Activated CD4-positive, CD25-positive, alpha-beta regulatory T cell (primary cell): ENCODE measurements at places on chromosomes 7 and 10.

- DNase-seq: no peak
Observed at GRCh38 chr7:47982610-47983009, 3.2 kb upstream of the HUS1 start.

DNA sequence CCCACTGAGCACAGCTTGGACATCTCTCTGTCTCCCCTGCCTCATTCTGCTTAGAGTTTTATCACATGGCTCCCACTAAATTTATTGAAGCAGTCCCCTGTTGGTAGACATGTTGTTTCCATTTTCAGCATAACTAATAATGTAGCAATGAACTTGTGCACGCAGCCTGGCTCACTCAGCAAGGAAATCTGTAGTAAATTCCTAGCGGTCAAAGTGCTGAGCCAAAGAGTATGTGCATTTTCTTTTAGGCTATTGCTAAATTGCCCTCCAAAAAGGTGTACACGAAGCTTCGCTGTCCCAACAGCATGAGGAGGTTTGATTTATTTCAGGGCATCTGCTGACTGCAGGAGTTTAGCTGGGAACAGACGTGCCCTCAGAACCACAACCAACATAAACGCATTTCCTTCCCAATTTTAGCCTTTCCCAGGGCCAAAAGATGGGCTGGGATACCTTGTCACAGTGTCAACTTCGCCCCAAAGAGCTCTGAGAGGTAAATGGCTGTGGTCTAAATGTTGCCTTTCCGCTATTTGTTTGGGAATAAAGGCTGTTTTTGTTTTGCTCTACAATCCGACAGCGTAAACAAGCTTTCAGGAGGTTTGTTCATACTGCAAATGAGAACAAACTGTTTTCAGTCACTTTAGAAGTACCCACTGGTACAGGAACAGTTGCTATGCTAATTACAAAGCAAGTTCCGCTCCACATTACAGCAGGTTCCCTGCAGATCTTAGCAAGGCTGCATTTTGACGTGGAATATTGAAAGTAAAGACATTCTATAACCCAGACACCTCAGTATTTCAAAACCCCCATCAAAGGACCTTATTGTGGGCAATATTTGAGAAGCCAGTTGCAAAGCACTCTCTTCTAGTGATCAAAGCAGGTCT is 16.8 kb downstream of the VSIR start:
- DNase-seq: no peak

DNA sequence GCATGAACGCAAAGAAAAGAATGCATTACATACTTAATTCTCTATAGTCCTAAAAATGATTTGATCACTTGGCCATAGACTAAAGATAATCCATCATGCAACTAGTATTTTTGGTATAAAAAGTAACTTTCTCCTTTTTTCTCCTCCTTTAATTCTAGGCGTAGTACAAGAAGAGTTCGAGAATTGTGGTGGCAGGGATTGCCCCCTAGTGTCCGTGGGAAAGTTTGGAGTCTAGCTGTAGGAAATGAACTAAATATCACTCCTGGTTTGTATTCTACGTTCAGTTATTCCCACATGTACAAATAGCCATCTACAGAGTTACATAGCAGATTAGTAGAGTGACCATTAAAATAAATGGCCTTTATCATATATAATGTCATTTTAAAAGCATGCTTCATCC is 45.5 kb upstream of the HELLS start:
- no peak for DNase-seq

GRCh38 chr10:82625512-82626189 is 750.7 kb downstream of the NRG3 start:
- DNase-seq: no peak

GRCh38 chr7:77536017-77536412 is 1.1 kb upstream of the PTPN12 start:
- DNase-seq: no peak

GRCh38 chr7:121385800-121386179 is 10.3 kb downstream of the FAM3C start:
- DNase-seq: no peak

DNA sequence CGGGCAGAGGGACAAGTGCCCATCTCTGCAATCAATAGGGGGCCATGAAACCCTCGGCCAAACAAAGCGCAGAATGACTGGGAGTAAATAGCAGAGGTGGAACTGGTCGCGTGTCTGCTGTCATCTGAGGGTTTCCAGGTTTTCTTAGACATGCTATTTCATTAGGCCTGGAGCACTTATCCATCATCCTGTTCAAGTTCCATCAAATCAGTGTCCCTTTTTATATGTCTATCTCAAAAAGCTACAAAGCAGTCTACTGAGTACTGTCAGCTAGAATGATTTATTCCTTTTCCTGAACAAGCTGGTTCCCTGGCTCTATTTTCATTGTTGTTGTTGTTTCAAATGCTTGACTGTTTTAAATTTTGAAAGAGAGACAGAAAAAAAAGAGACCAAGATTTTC is 590.5 kb downstream of the PARD3 start:
- DNase-seq: no peak

- DNase-seq: no peak
Observed at GRCh38 chr10:20885678-20886077, 11.4 kb downstream of the NEBL start.

DNA sequence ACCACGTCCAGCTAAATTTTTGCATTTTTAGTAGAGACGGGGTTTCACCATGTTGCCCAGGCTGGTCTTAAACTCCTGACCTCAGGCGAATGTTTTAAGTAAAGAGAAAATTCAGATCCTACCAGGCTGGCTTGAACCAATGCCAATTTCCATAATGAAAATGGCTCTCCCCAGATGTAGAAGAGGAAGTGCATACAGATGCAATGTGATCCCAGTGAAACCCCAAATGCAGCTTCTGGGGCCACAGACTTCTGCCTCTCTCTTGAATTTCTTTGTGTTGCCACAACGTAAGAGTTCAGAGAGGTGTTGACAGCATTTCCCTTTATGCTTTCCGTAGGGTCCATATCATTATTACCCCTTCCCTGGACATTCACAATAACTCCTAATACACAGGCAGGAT is 29.6 kb upstream of the GOT1 start:
- no peak for DNase-seq

- no peak for DNase-seq
Observed at GRCh38 chr7:47186316-47186715, 395.6 kb downstream of the TNS3 start.
